GM03348 (cell line): ENCODE measurements at places on chromosomes 13 and 19.
A peak's percentile ranks its signal among the peaks of the same experiment; 100 is the strongest.

DNA sequence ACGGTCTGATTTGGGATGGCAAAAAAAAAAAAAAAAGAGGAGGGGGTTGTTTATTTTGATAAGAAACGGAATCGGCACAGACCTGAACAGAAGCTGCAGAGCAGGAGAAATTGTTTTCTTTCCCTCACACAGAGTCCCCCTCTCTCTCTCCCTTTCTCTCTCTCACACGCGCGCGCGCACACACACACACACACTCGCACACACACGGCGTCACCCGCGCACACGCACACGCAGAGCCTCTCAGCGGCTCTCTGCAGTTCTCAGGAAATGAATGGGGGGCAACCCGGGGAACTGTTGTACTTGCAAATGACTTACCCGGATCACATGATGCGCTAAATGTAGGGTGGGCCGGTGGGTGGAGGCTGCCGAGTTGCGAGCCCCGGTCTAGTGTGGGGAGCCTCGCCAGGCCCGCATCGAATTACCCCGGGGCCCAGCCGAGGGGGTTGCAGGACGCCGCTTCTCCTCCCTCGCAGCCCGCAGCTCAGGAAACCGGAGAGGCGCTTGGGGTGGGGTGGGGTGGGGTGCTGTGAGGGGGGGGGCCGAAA, 475 bp downstream of the KLF12 start:
- DNase-seq = peak; percentile 89

DNA sequence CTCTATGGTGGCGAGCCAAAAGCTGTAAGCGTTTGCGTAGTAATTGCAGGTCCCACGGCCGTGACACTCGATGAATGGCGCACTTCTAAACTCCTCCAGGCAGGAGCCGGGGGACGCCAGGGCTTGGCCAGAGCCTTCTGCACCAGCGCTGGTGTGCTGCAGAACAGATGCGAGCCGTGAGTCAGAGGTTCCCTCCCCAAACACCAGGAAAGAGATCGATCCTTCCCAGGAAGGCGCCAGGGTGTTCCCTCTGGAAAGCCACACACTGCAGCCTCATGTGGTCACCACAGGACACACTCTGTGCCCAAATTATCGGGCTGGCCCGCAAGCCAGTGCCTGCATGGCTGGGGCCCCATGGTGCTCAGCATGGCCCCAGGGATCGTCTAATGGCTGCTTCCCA, 154.6 kb downstream of the COL4A1 start:
- no peak for DNase-seq

DNA sequence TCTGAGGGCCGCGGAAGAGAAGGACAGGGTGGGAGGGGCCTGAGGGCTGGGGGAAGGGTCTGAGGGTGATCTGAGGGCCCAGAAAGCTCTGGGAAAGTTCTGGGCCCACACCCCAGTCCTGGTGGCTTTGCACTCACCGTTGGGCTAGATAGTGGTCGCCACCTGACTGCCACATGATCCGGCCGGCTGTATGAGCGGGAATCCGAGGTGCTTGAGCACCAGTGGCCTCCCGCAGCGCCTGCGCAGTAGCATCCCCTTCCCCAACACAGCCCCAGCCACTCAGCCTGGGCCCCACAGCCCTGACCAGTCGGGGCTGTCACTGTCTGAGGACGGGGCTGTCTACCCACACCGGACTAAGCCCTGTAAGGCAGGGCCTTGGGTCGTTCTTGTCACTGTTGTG, 15.0 kb downstream of the PRODH2 start:
- DNase-seq = no peak

GRCh38 chr13:58884353-58885209, 1253.0 kb downstream of the PCDH17 start:
- no peak for DNase-seq

DNA sequence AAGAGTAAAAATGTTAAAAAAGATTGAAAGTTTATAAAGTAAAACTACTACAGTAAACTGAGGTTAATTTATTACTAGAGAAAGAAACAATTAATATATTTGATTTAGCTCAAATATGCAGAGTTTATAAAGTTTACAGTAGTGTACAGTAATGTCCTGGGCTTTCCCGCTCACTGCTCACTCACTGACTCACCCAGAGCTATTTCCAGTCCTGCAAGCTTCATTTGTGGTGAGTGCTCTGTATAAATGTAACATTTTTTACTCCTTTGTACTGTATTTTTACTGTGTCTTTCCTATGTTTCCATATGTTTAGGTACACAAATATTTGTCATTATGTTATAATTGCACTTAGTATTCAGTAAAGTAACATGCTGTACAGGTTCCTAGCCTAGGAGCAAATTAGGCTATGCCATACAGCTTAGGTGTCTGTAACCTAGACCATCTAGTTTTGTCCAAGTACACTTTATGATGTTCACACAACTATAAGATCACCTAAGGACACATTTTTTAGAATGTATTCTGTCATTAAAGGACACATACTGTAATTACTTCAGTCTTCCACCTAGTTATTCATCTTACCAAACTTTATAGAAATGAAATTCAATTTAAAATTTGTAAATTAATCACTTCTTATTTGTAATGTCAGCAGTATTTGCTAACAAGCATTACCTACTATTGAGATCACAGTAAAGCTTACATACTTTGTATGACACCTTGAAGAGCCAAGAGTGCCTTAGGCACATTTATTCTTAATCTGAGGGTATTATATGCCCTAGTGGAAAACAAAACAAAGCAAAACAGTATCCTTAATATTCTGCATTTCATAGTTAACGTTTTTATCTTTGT, 683.4 kb downstream of the PCDH9 start:
- no peak for DNase-seq

DNA sequence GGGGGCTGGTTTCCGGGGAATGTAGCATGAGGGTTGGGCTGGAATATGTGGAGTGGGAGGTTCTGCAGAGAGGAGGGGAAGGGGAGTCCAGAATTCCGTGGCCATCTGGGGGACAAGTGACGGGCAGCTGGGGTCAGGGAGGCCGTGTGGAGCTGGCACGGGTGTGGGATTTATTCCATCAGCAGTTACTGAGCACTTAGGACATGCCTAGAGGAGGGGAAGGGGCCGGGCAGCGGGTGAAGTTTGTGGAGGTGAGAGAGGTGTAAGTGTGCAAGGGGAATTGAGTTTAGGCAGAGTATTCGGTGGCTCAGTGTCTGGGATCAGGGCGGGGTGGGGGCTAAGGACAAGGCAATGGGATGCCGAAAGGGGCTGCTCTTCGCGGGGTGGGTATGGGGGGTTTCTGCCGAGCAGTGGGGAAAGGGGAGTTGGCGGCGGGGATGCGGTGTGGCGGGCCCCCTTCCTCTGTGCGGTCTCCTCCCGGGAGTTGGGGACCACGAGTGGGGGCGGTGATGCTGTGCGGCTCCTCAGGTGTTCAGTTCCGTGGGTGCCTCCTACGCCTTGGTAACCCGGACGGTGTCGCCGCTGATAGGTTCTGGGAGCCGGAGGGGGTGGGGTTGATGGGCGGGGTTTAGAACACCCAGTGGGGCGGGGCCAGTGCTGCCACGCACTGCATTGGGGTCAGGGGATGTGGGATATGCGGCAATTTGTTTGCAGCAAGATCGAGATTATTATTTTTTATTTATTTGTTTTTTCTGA, 5.4 kb downstream of the CCDC61 start:
- peak; percentile 30 for DNase-seq

DNA sequence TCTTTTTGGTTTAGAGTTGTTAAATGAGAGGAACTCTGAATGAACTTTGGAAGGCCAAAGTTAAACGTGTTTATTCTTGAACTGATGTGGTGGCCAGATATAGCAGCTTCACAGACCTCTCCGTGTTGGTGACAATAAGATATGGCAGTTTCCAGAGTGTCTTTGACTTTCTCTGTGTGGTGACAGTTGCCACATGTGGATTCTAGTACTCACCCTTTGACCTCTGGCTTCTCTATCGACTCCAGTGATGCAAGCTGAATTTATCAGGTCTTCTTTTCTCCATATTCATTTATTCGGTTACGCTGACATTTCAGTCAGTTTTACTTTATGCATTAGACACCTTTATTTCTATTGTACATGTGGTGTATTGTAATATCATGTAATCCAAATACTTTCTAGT, 1469.5 kb downstream of the SLITRK1 start:
- no peak for DNase-seq

- DNase-seq = no peak
Measured at GRCh38 chr13:27110056-27110746, 61.4 kb downstream of the USP12 start.

- no peak for DNase-seq
Measured at GRCh38 chr13:30192320-30193093, 114.8 kb downstream of the KATNAL1 start.

DNA sequence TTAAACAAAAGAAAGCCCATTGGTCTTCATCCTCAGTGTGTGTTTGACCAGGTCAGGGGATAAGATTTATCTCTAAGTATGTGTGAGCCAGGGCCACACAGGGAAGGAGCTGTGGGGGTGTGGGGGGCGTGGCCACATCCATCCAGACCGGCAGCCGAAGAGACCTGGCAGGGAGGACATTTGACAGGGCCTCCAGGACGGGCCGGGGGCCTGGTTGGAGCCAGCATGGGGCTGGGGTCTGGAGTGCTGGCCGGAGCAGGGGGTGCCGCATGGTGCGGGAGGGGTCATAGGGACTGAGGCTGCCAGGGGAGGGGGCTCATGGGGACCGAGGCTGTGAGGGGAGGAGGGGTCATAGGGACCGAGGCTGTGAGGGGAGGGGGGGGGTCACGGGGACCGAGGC, 20.4 kb upstream of the GNA15 start:
- no peak for DNase-seq

DNA sequence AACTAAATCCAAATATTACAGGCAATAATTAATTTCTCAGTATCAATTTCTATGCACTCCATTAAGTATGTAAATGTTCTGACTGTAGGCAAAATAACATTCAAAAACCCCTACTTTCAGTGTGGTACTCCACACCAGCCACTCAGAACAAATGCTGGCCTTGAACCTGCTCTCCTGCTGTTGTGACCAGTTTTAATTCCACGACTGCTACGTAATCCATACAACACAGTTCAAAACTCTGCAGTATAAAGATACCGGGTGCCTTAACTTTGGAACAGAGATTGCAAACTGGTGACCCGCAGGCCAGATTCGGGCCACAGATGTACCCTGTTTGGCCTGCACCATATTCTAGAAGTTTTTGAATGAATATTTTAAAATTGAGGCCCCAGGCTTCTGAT, 30.4 kb downstream of the COL4A1 start:
- DNase-seq = no peak
